ENCODE measurements at places on chromosomes 16 and 17. TPM values are rescaled to one million over a fixed set of nuclear protein-coding genes. Genes with fewer than 3 reads are reported as not detected.
A peak's percentile ranks its signal among the peaks of the same experiment; 100 is the strongest.

The ZNF423 gene
- 0.03 TPM for total RNA-seq

GRCh38 chr16:22898131-22898530 is 84.2 kb downstream of the HS3ST2 start:
- no peak for DNase-seq

The SOX9 gene
- 2.2 TPM for total RNA-seq

- no peak for DNase-seq
These were observed 9.3 kb upstream of the CDC6 start for GRCh38 chr17:40278414-40278813.

DNA sequence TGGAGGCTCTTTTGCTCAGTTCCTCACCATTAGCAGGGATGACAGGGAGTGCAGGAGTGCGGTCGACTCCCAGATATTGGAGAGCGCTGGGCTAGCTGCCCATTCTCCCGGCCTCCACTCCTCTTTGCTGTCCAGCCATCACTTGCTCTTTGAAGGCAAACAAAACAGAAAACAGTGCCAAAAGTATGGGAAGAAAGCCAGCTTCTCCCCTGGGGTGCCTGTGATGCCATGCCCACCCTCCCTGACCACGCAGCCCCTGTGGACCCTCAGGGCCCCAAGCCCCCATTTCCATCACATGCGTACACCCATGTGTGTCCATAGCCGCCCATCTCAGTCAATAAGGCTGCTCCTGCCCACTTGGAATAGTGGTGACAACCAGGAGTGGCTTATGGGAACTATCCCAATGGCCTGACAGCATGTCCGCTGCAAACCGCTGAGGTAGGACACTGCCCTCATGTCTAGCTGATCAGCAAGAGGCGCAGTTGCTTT is 30.0 kb downstream of the MAPT start:
- no peak for DNase-seq

GRCh38 chr17:81131486-81132196 is 33.7 kb upstream of the PVALEF start:
- no peak for DNase-seq

- DNase-seq = no peak
These were observed 39.4 kb upstream of the B4GALNT2 start for GRCh38 chr17:49093131-49093530.

DNA sequence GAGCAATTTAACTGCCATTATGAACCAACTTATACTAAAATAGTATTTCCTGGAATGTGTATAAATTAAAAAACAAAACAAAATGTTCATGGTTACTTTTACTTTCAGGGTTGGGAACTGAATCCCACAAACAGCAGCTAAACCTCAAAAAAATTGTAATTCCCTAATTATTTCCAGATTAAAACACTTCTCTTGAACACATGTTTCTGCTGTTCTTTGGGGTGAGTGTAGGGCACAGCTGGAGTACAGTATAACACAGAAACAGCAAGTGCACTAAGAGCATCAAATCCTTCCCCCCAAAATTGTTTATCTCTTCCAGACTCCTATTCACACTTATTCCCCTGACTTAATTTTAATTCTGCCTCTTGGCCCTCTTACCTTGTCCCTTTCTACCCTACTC is 56.4 kb downstream of the KANSL1 start:
- DNase-seq = no peak

- DNase-seq = peak; percentile 50
These were observed at the start of gene VTN for GRCh38 chr17:28370035-28370743. TSS of gene VTN (minus strand) at chr17:28370307. CDS start at chr17:28370203, 104 bp downstream.

GRCh38 chr16:76409706-76410105 is 132.5 kb downstream of the CNTNAP4 start:
- no peak for DNase-seq

DNA sequence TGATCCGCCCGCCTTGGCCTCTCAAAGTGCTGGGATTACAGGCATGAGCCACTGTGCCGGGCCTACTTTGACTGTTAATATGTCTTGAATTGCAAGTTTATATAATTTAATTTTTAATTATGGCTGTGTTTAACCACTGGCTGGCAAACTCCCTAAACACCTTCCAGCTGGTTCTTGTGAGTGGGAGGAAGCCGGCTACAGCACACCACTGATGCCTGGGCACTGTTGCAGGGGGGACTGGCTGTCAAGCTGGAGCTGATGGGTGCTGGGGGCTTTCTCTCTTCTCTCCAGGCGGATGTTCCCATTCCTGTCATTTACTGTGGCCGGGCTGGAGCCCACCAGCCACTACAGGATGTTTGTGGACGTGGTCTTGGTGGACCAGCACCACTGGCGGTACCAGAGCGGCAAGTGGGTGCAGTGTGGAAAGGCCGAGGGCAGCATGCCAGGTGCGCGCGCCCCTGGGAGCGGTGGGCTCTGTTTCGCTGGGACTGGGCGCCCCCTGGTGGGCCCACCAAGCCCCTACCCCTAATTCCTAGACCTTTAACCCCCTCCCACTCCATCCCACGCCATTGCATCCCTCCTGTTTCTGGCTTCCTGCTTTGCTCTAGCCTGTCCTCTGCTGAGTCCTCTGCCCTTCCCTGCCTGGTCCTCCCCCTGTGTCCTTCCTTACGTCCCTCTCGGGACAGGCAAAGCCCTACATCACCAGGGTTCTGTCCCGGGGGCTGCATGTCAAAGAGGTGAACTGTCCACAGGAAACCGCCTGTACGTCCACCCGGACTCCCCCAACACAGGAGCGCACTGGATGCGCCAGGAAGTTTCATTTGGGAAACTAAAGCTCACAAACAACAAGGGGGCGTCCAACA is 9.5 kb downstream of the TBX21 start:
- peak; percentile 57 for DNase-seq

- DNase-seq = no peak
These were observed 2.6 kb upstream of the KRT36 start for GRCh38 chr17:41492351-41492750.

GRCh38 chr16:67718668-67719047 is 458 bp downstream of the GFOD2 start:
- no peak for DNase-seq

GRCh38 chr16:711548-712320 is 3.2 kb upstream of the METRN start:
- peak; percentile 71 for DNase-seq

DNA sequence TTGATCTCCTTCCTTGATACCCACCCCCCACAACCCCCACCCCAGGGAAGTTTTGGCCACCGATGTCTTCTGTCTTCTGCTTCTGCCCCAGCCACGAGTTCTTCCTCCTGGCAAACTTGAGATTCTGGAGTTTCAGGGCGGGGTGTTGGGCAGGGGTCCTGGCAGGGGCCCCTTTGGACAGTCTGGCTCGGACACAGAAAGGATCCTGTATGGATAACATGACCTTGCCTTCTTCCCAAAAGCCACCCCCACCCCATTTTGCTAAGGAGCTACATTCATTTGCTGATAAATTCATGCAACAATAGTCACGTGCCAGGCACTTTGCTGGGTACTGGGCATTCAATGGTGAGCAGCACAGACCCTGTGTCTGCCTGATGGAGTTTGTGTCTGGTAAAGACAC is 5.9 kb upstream of the COL1A1 start:
- DNase-seq = no peak

GRCh38 chr17:46027048-46027975 is 28.3 kb downstream of the STH start:
- DNase-seq = no peak

GRCh38 chr17:2191785-2192184 is 111.8 kb downstream of the SMG6 start:
- DNase-seq = no peak

GRCh38 chr17:8693328-8693727 is 51.3 kb downstream of the CCDC42 start:
- no peak for DNase-seq

DNA sequence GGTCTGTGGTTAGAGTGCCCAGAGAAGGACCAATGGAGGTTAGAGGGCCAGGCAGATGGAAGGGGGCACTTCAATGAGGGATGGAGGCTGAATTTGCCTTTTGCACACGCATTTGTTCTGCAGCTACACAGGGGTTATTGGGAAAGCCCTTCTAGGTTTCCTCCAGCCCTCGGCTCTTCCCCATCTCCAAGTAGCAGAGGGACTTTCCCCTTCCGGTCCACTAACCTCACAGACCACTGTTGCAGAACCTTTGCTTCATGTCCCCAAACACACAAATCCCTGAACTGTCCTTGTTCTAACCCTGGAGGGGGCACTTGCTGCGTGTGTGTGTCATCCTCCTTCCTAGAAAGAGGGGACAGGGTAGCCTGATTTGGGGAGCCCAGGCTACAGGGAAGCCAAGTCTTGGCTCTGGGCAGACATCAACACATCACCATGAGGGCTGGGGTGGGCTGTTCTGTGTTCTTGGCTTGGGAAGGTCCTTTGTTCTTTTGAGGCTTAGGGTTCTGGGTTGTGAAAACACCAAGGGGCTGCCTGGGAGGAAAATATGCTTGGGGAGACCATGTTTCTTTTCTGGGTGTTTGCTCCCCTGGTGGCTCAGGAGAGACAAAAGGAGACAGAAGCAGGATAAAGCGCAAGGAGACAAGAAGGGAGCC is 7.3 kb upstream of the NR1D1 start:
- DNase-seq = no peak

The CD7 gene
- total RNA-seq = not detected

DNA sequence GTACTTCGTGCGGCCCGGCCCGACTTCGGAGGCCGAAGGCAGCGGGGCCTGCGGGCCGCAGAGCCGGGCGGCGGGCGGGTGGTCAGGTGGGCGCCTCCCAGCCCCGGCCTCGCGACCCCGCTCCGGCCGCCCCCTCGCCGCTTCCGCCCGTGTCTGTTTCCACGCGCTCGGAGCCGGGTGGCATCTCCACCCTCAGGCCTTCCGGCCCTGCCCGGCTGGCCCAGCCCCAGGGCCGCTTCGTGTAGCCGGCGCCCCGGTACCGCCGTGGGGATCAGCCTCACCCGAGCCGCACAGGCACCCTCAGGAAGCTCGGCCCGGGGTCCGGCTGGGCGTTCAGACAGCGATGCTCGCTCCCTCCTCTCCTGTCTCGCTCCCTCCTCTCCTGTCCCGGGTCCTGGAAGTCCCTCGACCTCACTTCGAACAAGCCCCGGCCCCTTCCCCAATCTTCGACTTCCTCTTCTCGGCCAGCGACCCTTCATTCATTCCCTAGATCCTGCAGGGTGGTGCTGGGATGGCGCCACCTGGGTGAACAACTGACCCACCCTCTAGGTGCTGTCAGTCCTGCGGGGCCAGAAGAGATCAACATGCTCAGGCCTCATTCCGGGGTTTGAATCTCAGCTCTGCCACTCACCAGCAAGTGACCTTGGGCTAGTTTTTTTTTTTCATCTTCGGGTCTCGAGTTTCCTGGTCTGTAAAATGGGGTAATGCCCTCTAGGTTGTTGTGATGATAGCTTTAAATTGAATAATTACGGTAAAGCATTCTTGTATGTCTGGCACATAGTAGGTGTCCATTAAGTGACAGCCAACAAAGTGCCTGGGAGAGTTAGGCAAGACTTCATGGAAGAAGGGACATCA is 610 bp downstream of the VPS4A start:
- DNase-seq = no peak

The CNTD1 gene
- total RNA-seq = 0.05 TPM

- no peak for DNase-seq
These were observed 61.1 kb downstream of the NT5M start for GRCh38 chr17:17364338-17364667.

- no peak for DNase-seq
These were observed 25.2 kb downstream of the B4GALNT2 start for GRCh38 chr17:49157784-49158183.
